NCI-H1930 (cell line): ENCODE measurements at places on chromosomes 2 and 18.

GRCh38 chr2:50125246-50125645, 906.7 kb downstream of the NRXN1 start:
- no peak for DNase-seq

DNA sequence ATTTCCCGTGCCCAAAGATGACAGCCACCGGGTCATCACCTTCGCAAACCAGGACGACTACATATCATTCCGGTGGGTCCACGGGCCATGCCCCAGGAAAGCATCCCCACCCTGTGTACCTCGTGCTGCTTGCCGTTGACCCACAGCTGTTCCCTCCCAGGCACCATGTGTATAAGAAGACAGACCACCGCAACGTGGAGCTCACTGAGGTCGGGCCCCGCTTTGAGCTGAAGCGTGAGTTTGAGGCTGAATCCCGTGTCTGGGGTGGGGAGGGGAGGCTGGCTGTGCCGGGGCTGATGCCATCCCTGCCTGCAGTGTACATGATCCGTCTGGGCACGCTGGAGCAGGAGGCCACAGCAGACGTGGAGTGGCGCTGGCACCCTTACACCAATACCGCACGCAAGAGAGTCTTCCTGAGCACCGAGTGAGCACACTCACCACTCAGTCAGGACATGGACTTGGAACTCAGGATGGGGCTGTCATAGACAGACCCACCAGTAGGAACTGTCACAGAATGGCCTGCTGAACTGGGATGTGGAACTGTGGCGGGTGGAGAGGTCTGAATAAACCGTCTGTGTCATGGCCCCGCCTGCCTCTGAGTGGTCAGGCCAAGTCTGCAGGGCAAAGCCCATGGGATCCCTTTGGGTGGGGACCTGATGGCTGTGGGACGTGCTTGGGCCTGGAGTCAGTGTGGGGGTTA, 3.5 kb downstream of the IMP4 start:
- DNase-seq, result no peak

DNA sequence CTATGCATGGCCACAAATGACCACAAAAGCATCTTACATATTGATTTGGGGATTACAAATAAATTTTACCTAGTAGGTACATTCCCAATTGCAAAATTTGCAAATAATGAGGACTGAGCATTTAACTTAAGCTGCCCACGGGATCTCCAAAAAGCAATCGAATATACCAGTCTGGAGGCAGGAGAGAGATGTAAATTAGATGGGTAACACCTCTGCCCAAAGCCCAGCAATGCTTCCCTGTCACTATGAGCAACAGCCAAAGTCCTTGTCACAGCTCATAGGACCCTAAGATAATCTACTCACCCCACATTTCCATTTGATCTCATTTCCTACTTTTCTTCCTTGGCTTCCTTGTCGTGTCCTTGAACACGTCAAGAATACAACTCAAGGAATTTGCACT, 172.2 kb downstream of the SUCLG1 start:
- no peak for DNase-seq

DNA sequence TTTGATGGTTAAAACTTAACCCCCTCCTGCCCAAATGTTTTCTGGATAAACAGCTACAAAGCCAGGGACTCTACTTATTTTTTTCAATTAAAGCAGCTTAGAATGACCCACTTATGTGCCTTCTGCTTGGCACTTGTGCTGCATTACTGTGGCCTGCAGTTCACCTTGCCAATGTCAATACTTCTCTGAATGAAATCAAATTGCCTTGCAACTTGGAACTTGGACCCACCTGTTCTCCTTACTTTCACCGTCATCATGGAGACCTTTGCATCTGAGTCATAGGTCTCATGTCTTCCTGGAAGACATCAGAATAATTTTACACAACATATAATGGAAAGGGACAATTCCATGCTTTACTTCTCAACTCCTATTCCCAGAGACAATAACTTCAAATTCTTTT, 92.1 kb upstream of the FHL2 start:
- no peak for DNase-seq

DNA sequence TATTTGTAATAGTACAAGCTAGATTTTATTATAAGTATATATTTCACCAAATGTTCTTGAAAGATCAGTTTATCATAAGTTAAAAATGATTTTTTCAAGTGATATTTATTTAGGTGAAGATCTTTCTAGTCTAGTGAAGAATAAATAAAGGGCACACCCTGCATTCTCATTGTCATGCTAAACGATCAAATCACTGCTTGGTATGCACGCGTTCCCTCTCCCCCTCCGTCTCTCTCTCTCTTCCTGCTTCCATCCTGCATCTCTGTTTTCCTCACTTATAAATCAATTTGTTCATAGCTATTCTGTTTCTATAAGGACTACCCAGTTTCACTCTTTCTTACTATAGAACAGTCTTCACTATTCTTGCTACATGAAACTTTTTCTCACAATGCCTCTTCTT, 1067.4 kb downstream of the LRP1B start:
- no peak for DNase-seq

DNA sequence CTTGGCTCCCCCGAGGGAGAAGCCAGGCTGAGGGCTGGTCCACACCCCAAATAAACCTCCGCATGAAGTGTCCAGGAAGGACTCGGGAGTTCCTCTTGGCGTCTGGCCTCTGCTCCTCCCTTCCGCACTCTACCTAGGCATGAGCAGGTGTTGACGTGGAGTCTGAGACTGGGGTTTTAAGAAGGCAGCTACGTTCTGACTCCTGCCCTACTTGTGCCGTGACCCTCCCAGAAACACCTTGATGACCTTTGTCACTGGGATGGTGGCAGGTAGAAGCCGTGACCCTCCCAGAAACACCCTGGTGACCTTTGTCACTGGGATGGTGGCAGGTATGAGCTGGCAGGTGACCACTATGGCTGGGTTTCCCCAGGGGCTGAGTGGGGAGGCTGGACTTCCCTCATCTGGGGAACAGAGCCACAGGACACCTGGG, 54.8 kb downstream of the HS6ST1 start:
- no peak for DNase-seq

DNA sequence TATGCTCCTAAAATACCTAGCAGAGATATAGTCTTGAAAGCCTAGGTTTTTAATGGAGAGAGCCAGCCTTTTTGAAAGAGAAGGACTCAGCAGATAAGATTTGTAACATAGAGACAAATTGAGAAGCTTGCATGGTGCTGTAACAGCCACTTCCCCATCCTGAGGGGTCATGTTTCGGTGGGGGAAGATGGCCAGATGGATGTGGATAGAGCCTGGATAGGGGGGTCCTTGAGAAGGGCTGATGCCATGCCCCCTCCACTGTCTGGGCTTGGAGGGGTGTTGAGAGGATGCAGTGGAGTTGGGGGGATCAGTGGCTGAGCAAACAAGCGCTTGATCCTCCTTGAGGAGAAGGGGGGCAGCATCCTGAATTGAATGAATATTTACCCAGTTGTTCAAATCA, 178.0 kb upstream of the HS6ST1 start:
- DNase-seq, result no peak

- no peak for DNase-seq
These were observed 29.1 kb upstream of the SELENOI start for GRCh38 chr2:26316845-26317244.

GRCh38 chr18:58313491-58314032, 269.5 kb downstream of the NEDD4L start:
- no peak for DNase-seq

GRCh38 chr18:50107468-50107977, 87.4 kb downstream of the MYO5B start:
- DNase-seq, result no peak

GRCh38 chr2:286774-287392, 1.0 kb downstream of the ALKAL2 start:
- DNase-seq, result no peak

- DNase-seq, result no peak
These were observed 94.5 kb upstream of the FN1 start for GRCh38 chr2:215530191-215530968.

DNA sequence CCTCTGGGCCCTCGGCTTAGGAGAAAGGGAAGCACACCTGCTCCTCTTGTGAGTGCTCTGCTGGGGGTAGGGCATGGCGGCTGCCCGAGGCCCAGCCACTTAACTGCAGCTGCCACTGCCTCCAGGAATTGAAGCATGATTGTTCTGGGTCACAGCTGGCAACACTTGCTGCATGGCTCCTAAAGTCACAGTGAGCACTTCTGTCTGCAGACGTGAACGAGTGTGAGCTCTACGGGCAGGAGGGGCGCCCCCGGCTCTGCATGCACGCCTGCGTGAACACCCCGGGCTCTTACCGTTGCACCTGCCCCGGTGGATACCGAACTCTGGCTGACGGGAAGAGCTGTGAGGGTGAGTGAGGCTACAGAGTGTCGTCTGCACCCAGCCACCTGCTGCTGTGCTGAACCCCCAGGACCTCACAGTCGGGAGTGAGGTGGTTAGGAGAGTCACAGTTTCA, 44.4 kb downstream of the FBLN7 start:
- no peak for DNase-seq

- no peak for DNase-seq
These were observed 35.7 kb downstream of the ACKR3 start for GRCh38 chr2:236605345-236605734.

- no peak for DNase-seq
These were observed 73.0 kb upstream of the NFU1 start for GRCh38 chr2:69510204-69510603.

GRCh38 chr2:239046822-239047221, 198.9 kb downstream of the TWIST2 start:
- no peak for DNase-seq

- DNase-seq, result peak; percentile 23
These were observed 25.2 kb upstream of the LCLAT1 start for GRCh38 chr2:30421604-30422443.

DNA sequence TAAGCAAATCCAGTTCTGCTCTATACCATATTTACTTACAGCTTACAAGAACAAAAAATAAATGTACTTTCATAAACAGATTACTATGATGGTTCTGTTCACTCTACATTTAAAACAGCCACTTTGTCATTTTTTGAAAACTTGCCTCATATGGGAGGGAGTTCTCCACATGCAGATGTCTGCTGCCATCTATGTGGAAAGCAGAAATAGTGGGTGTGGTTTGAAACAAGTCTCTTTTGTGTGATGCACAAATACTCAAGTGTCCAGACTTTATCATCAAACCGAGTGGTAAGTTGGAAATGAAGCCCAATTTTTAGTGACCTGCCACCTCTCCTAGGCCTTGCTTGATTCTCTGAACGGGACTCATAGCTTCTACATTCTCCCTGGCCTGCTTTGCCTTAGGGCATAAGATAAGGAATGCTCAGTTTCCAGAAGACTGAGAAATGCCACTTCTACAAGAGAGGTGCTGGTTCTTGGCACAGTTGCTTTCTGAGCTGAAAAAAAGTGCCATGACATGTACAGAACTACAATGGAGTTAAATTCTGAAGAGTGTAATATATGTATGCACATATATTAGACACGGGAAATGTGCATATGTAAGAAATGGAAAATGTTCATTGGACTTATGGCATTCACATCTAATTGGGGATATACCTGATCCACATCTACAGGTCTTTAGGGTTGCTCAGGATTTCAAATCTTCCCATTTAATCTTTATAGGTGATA, 221.0 kb downstream of the SLC8A1 start:
- no peak for DNase-seq

GRCh38 chr2:121346407-121346806, 61.4 kb upstream of the TFCP2L1 start:
- DNase-seq, result no peak

DNA sequence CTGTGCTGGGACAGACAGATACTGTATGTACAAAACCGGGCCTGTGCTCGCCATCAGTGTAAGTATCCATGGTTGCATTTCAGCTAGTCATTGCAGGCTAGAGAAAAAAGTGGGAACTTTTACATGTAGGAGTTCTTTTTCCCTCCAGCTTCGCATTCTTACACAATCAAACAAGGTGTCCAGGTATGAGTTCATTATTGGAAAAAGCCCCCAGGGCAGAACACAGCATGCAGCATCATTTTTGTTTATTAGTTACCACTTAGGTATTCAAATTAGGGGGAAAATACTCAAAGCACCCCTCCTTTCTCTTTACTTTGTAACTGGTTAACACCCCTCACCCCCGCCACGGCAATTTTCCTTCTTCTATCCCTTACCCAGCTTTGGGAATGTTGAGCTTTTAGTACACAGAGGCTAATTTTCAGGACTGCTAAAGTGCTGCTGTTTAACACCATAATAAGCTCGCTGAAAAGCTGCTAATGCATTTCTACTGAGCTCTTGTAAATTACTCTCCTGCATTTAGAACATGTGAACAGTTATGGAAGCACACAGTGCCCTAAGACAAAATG, 13.6 kb downstream of the UPP2 start:
- no peak for DNase-seq

GRCh38 chr18:21656402-21656801, 44.3 kb downstream of the SNRPD1 start:
- no peak for DNase-seq

- no peak for DNase-seq
These were observed 39.5 kb upstream of the MCFD2 start for GRCh38 chr2:46954951-46955571.

DNA sequence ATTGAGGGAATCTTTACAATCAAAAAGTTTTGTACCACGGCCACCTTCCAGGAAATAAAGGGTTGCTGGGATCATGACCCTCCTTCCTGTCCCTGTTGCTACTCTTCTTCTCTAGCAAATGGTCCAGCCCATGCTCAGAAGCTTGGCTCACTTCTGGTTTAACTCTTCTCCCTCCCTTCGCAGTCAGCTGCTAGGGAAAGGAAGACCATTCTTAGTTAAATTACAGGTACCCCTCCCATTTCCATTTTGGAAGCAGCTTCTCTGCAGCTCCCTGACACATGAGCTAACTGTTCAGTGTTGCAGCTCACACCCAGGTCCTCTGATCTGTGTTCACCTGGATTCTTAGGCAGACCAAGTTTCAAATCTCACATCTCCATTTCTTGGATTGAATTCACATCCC, 100.3 kb downstream of the DOCK10 start:
- no peak for DNase-seq

DNA sequence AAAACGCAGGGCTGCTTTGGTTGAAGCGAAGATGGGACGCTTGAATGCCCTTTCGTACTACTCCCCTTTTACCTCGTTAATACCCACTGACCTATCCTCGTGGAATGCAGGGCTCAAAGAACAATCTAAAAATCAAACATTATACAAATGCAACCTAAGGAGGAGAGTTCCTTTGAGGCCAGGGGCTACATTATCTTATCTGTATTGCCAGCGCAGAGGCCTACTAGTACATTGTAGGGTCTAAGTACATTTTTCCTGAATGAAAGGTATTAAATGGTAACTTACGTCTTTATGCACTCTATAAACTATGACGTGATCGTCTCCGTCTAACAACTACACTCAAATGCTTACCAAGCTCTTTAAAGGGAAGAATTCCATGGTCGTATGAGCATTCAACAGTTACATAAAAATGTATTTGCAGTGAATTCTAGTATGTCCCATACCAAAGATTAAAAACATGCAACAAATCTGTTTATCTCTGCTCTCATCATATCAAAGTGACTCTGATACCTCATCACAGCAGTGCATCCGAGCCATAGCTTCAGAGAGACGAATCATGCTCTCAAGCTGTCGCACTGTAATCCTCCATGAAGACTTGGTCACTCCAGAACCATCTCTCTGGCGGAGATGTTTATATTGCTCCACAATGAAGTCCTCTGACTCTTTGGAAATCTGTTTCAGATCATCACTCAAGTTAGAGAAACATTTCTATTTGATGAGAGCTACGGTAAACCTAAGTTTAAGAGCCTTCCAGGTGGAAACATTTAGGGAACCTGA, 14.1 kb upstream of the LCT start:
- no peak for DNase-seq
